A549 treated with AZD2906 at 1 μM for 4 hours (cell line): ENCODE measurements at places on chromosomes 1 and 21. TPM values are rescaled to one million over a fixed set of nuclear protein-coding genes. Genes with fewer than 3 reads are reported as not detected.

SRGAP2C gene
- 5.3 to 8.1 TPM (median 6.4 TPM) in 5 replicates for total RNA-seq

CACHD1 gene
- 1.3 to 1.6 TPM (median 1.3 TPM) in 5 replicates for total RNA-seq

GOLPH3L gene
- 11.4 to 16.0 TPM (median 14.0 TPM) in 5 replicates for total RNA-seq

SMG5 gene
- 38.1 to 44.8 TPM (median 41.8 TPM) in 5 replicates for total RNA-seq

S100A14 gene
- 0.23 to 0.66 TPM (median 0.46 TPM) in 5 replicates for total RNA-seq

NUDT4B gene
- 1.2 to 3.2 TPM (median 2.0 TPM) in 5 replicates for total RNA-seq

NBPF3 gene
- 5.9 to 8.2 TPM (median 6.5 TPM) in 5 replicates for total RNA-seq

ENTREP3 gene
- total RNA-seq, result 26.2 to 38.1 TPM (median 32.7 TPM) in 5 replicates

SMIM1 gene
- total RNA-seq, result 0.89 to 2.2 TPM (median 1.5 TPM) in 5 replicates

ZP4 gene
- 0.08 TPM in 1 of 5 replicates, not detected in the others for total RNA-seq

SERPINC1 gene
- 0.07 to 0.14 TPM (median 0.07 TPM) in 3 of 5 replicates, not detected in the others for total RNA-seq

NCF2 gene
- 1.2 to 2.5 TPM (median 1.5 TPM) in 5 replicates for total RNA-seq

PADI4 gene
- not detected in 5 replicates for total RNA-seq

CDC7 gene
- 4.8 to 5.7 TPM (median 5.4 TPM) in 5 replicates for total RNA-seq

LMX1A gene
- total RNA-seq, result not detected in 5 replicates

RSPH1 gene
- 0.45 to 0.66 TPM (median 0.61 TPM) in 5 replicates for total RNA-seq

KLHDC9 gene
- total RNA-seq, result 1.8 to 2.1 TPM (median 1.8 TPM) in 5 replicates

PACC1 gene
- total RNA-seq, result 13.5 to 18.6 TPM (median 18.4 TPM) in 5 replicates

FAM72B gene
- 5.3 to 6.8 TPM (median 5.8 TPM) in 5 replicates for total RNA-seq

MAN1A2 gene
- total RNA-seq, result 4.9 to 9.8 TPM (median 5.7 TPM) in 5 replicates

PTPRF gene
- 77.2 to 91.6 TPM (median 89.1 TPM) in 5 replicates for total RNA-seq

NPHP4 gene
- total RNA-seq, result 4.2 to 5.8 TPM (median 5.3 TPM) in 5 replicates

CFHR3 gene
- 0.15 to 0.18 TPM (median 0.17 TPM) in 4 of 5 replicates, not detected in the other for total RNA-seq

MRPS6 gene
- 35.4 to 44.7 TPM (median 40.6 TPM) in 5 replicates for total RNA-seq

HP1BP3 gene
- 96.0 to 155 TPM (median 108 TPM) in 5 replicates for total RNA-seq

CYYR1 gene
- total RNA-seq, result not detected in 5 replicates

GSTM2 gene
- total RNA-seq, result 2.7 to 4.1 TPM (median 3.4 TPM) in 5 replicates

FCAMR gene
- total RNA-seq, result not detected in 5 replicates

TNFRSF9 gene
- total RNA-seq, result 1.8 to 3.2 TPM (median 2.3 TPM) in 5 replicates

ENSA gene
- 126 to 142 TPM (median 138 TPM) in 5 replicates for total RNA-seq

TACSTD2 gene
- total RNA-seq, result not detected in 5 replicates

PLPPR5 gene
- 0.03 TPM in 1 of 5 replicates, not detected in the others for total RNA-seq

UROD gene
- 46.5 to 49.7 TPM (median 48.8 TPM) in 5 replicates for total RNA-seq

WNT3A gene
- 0.05 TPM in 2 of 5 replicates, not detected in the others for total RNA-seq
